ENCODE measurements at places on chromosomes 6 and 20. TPM values are rescaled to one million over a fixed set of nuclear protein-coding genes. Genes with fewer than 3 reads are reported as not detected.

LY6G5C gene
- not detected for total RNA-seq

BACH2 gene
- total RNA-seq = 10.7 TPM

KCNK16 gene
- total RNA-seq = not detected

VSTM2L gene
- total RNA-seq = not detected

MUC22 gene
- total RNA-seq = not detected

ZNF391 gene
- 3.3 TPM for total RNA-seq

TPX2 gene
- 0.22 TPM for total RNA-seq

SOX18 gene
- total RNA-seq = 44.6 TPM

MOG gene
- not detected for total RNA-seq

OLIG3 gene
- total RNA-seq = not detected

ANKRD66 gene
- total RNA-seq = not detected

CLDN20 gene
- total RNA-seq = 3.6 TPM

PSORS1C1 gene
- total RNA-seq = 0.42 TPM

MAP3K5 gene
- total RNA-seq = 32.4 TPM

TPD52L1 gene
- total RNA-seq = 28.8 TPM

POM121L2 gene
- not detected for total RNA-seq

FAM184A gene
- 5.7 TPM for total RNA-seq

OR2B2 gene
- not detected for total RNA-seq

ZNF165 gene
- total RNA-seq = 0.44 TPM
